GM23248 (cell line): ENCODE measurements at places on chromosomes 1 and 21.
A peak's percentile ranks its signal among the peaks of the same experiment; 100 is the strongest.

DNA sequence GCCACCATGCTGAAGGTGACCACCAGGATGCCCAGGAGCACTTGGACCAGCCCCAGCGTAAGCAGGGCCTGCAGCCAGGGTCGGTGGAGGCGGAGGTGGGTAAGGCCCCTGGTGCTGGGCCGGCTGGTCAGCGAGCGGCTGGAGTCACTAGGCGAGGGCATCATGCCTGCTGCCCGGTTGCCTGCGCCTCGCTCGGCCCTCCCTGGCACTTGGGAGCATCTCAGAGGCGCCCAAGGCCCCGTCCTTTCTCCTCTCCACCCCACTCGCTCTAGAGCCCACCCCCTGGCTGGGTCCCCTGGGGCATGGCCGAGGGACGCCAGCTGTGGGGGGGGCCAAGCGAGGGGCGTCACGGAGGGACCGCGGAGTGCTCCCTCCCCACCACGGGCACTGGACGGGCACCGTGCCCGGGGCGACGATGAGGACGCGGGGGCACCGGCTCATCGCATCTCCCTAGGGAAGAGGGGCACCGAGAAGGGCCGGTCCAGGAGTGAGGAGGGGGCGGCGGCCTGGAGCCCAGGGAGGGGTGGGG lies 505 bp downstream of the ENTREP3 start:
- peak; percentile 52 for DNase-seq

DNA sequence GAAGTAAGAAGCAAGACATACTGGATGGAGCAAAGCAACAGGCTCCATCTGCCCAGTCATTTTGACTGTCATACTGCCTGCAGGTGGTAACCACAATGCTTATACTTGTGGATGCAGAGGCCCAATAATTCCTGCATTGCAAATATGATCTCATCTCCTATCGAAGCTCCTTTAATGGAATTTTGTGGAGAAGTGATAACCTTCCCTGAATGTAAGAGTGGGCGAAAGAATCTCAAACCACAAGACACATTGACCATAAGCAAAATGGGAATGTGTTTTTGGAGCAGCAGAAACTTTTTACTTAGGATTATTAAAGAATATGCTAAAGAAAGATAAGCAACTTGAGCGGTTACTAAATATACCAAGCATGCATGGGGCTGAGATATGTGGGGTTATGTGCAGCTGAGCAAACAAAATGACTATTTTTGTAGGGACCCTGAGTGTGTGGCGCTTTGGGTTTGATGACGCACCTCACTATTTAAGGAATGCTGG lies 77.4 kb upstream of the BACH1 start:
- DNase-seq = no peak

DNA sequence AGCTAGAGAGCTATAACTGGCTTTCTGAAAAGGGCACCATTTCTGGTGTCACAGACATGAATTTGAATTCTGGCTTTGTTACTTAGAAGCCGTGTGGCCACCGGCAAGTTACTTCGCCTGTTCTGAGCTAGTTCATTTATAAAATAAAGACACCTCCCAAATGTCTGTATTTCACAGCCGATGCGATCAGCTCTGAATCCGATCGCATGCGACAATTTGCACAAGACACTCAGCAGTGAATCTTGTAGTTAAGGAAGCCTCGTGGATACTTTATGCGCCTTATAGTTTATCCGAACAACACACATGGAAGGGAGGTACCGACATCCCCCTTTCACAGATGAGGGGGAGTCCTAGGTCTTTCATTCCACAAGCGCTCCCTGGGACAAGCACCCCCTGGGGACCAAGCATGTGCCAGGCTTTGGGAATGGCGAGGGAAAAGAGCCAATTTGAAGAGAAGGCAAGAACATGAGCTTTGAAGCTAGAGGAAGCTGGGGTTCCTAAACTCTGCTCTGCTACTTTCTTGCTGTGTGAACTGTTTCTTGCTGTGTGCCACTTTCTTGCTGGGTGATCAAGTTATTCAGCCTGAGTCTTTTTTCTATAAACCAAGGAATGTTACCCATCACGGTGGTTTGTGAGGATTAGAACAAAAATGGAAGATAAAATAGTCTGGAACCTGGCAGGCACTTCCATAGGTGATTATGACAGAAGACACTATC lies 3.9 kb downstream of the ID3 start:
- no peak for DNase-seq

- no peak for DNase-seq
Measured at GRCh38 chr1:156012051-156012817, 8.5 kb downstream of the SSR2 start.

- no peak for DNase-seq
Measured at GRCh38 chr1:15810073-15810472, 2.6 kb upstream of the UQCRHL start.

- DNase-seq = no peak
Measured at GRCh38 chr1:158931055-158931737, at the start of gene PYHIN1. TSS of gene PYHIN1 (plus strand) at chr1:158931552. CDS start at chr1:158936911, 5,359 bp downstream.

GRCh38 chr21:42777064-42777756 lies 102.1 kb downstream of the WDR4 start:
- DNase-seq = no peak

DNA sequence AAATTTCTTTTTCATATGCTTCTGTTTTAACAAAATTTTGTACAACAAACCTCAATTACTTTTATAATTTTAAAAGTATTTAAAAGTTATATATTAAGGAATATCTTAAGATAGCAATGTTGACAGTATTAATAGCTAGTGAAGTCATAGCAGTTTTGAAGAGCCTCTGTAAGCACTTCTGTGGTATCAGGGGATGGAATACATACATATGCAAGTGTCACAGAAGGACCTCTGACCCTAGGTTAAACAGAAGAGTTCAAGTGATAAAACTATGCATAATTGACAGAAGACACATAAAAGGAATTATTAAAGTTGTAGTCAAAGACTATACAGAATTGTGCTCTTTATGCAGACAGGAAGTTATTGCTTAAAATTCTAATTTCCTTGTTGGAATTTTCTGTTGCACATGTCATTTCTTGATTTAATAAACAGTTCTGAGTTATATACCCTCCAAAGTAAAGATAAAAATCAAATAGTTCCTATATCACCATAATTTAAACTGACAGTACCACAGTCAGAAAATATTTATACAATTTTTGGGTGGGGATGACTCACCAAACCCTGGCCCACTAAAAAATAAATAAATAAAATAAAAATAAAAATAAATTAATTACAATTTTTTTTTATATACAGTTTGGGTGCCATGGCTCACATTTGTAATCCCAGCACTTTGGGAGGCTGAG lies 27.1 kb downstream of the IPP start:
- peak; percentile 18 for DNase-seq

GRCh38 chr1:35364741-35365140 lies 96.2 kb downstream of the ZMYM4 start:
- no peak for DNase-seq

GRCh38 chr1:28378906-28379305 lies 9.4 kb downstream of the PHACTR4 start:
- no peak for DNase-seq

GRCh38 chr21:36008505-36008904 lies 51.8 kb downstream of the SETD4 start:
- no peak for DNase-seq

DNA sequence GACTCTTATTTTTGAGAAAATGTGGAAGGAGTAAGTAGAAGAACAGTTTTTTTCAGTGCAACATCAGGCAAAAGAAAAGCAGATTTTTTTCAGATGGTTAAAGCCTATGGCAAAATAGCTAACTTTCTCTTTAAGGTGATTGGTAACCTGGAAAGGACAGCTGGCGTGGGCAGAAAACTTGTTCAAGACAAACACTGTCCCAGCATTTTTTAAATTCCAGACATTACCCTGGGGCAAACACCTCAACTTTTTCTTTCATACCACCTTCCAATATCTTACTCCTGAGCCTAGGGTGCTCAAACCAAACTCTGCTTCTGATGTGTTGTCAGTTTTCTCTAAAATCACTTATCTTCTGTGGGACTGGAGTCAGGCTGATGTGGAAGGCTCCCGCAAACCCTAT lies 2.7 kb upstream of the LEPR start:
- DNase-seq = no peak

DNA sequence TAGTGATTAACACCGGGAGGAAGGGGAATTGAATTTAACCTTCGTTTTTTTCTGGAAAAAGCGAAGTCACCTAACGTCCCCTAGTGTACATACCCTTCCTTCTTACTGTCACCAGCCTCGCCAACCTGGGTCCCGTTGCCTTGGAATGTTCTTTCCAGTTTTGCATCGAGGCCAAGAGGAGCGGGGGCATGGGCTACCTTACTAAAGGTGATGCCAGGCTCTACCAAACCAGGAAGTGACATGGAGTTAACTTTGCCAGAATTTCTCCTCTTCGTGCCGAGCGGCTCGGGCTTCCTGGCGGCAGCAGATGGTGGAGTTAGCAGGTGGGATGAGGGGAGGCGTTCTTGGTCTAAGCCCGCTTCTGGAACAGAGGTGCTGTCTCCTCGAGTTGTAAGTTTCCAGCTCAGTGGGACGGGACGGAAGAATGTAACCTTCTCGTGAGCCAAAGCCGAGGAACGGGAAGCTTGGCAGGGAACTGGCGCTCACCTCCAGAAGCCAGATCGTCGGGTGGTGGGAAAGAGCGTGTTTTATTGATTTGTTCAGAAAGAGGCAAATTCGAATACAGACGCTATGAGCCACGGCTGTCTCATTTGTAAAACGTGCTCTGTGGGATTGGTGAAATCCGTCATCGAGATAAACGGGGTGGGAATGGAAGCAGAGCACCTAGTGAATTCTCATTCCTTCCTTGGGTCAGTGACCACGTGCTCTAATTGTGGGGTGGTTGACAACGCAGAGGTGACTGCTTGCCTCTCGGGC lies 486 bp downstream of the NIPAL3 start:
- DNase-seq = peak; percentile 60

- DNase-seq = no peak
Measured at GRCh38 chr1:108556066-108556465, 3.8 kb upstream of the EEIG2 start.

DNA sequence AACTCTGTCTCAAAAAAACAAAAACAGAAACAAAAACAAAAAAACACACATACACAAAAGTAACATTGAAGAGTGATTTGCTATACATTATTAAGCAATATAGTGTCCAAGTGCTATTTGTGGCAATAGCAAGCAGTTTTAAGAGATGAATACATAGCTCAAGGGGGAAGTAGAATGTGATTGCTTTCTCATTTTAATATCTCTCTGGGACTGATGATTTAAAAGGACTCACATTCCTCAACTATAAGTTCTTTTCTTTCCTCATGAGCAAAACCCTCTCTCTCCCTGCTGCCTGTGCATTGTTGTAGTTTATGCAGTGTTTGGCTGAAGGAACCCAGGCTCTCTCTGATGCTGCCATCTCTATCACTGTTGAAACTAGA lies 47.0 kb upstream of the CSF1 start:
- peak; percentile 43 for DNase-seq

- no peak for DNase-seq
Measured at GRCh38 chr1:35748326-35748725, 21.5 kb downstream of the CLSPN start.

GRCh38 chr21:40540216-40540615 lies 306.7 kb downstream of the DSCAM start:
- no peak for DNase-seq
